ENCODE measurements at places on chromosomes 5 and 9.

GRCh38 chr5:119271758-119272730, 83.8 kb upstream of the TNFAIP8 start:
- no peak for DNase-seq

- DNase-seq: no peak
Measured at GRCh38 chr9:111916234-111916645, 19.6 kb downstream of the UGCG start.

GRCh38 chr5:106258591-106259125, 1412.1 kb downstream of the EFNA5 start:
- no peak for DNase-seq

GRCh38 chr5:158413122-158413680, 554.3 kb upstream of the CLINT1 start:
- no peak for DNase-seq

DNA sequence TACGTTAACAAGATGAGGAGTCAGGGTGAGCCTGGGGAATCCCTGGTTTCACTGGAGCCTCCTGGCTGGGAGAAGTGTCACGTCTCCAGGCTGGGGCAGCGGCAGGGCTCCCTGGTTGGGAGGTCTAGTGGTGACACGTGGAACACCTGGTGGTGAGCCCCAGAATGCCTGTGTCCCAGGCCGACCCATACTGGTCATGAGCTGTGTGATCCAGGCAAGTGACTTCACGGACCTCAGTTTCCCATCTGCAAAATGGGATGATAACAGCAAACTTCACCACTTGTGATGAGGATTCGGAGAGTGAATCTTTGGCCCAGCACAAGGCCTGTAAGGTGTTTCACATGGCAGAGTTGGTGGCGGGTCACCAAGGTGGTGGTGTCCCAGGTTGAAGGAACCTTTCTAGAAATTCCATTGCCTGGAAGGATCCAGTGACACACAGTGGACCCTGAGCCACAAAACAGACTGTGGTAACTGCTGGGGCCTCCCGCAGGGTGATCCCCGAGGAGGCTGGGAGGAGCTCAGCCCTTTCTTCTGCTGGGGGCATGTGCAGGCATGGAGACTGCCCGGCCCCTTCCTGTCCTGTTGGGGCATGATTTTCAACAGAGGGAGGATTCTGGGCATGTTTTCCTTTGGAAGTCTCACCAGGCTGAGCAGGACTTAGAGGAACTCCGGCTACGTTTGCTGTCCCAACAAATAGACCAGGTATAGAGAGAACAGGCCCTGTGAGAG, 153.9 kb upstream of the IER5L start:
- DNase-seq: no peak

DNA sequence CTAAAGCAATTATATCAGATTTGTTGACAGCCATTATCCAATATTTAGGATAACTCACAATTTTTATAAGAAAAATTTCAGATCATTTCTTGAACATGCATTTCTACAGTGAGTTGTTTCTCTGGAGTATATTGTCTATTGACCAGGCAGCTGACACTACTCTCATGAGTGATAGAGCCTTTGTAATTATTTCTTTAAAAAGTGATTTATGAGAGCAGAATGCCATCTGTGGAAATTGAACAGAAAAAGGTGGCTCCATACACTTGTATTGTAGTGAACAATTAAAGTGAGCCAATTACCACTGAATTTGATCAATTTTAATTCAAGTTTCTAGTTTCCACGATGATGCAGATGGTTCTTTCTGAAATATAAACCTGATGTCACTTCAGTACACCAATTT, 855.4 kb downstream of the TAF11L14 start:
- no peak for DNase-seq

DNA sequence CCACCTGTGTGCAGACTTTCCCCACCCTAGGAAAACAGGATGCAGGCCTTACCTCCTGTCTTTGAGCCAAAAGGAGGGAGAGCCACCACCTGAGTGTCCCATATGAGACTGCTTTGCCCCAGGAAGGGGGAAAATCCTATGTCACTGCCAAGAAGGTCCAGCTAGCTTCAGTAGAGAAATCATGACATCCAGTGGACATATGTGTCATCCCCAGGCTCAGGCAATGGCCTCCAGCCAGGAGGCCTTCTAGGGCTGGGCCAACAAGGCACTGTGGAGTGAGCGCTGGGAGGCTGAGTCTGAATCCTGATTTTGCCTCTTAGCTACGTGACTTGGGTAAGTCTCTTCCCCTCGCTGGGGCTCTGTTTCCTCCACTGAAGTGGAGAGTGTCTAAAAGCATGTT, 60.2 kb downstream of the SMIM23 start:
- peak; percentile 38 for DNase-seq

GRCh38 chr5:157528036-157528632, 47.4 kb downstream of the ADAM19 start:
- DNase-seq: no peak

DNA sequence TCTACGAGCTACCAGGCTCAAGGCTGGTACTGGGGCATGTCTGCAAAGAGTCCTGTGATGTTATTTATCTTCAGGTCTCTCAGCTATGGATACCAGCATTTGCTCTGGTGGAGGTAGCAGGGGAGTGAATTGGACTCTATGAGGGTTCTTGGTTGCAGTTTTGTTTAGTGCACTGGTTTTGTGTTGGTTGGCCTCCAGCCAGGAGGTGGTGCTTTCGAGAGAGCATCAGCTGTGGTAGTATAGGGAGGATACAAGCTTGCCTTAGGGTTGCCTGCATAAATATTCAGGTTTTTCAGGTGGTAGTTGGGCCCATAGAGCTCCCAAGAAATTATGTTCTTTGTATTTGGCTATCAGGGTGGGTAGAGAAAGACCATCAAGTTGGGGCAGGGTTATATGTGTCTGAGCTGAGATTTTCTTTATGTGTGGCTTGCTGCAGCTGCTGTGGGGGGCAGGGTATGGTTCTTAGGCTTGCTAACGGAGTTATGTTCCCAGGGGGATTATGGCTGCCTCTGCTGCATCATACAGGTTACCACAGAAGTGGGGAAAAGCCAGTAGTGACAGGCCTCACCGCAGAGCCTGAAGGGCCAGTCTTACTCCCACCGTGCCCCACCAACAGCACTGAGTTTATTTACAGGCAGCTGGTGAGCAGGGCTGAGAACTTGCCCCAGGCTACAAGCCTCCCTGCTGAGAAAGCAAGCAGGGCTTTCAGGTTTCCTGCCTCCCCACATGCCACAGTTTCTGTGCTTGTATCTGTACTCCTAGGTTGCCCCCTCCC, 9.7 kb upstream of the RIOK2 start:
- no peak for DNase-seq

DNA sequence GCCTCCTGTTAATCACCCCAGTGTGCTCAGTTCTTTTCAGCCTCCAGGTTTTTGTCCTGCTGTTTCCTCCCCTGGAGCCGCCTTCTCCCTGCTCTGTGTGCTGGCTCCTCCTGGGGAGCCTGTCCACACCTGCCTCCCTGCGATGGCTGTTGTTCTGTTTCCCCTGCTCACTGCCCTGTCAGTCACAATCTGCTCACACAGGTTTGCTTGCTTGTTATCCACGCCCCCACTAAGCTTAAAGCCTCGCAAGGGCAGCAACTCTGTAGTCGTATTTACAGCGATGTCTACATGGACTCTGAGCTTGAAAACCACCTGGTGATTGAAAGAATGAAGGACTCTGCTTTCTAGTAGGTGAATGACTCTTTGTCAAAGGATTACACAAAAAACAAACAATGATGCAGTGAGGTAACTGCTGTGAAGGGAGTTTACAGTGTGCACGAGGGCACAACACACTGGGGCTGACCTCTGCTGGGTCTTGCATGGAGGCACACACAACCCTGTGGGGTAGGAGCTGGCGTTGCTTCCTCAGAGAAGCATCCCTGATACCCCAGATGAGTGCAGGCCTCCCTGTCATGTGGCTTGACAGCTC, 39.6 kb upstream of the TEX48 start:
- no peak for DNase-seq

- DNase-seq: peak; percentile 15
Measured at GRCh38 chr5:151253605-151253950, 593 bp downstream of the GM2A start.

- DNase-seq: peak; percentile 83
Measured at GRCh38 chr5:123035360-123035917, 1.1 kb downstream of the PPIC start.

DNA sequence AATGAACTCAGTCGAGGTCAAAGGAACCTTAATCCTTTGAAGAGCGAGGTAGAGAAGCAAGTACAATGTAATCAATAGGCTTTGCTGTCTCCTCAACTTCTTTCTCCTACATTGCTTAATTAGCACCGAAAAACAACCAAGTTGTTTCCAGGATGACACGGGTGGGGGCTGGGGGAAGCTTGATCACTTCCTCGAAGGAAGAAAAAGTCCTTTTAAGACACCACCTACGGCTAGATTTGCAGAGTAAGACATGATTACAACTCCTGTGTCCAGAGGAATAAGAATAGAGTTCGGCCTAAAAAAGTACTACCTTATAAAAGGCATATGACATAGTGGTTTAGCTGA, 811 bp upstream of the ARRDC3 start:
- no peak for DNase-seq

GRCh38 chr5:124452412-124452811, 294.0 kb downstream of the ZNF608 start:
- DNase-seq: no peak
